Caco-2 (cell line): ENCODE measurements at places on chromosomes 5 and 9.

- no peak overlapping the region for H3K4me3 ChIP-seq
- no peak overlapping the region for H3K27ac ChIP-seq
- H3K27me3 ChIP-seq: no peaks in the 10 kb centered on the region
- no peaks in the 10 kb centered on the region for H3K36me3 ChIP-seq
- no peak for DNase-seq
- H3K4me1 ChIP-seq: no peaks in the 10 kb centered on the region
These were observed 74.0 kb downstream of the GNAQ start for GRCh38 chr9:77957652-77958051.

DNA sequence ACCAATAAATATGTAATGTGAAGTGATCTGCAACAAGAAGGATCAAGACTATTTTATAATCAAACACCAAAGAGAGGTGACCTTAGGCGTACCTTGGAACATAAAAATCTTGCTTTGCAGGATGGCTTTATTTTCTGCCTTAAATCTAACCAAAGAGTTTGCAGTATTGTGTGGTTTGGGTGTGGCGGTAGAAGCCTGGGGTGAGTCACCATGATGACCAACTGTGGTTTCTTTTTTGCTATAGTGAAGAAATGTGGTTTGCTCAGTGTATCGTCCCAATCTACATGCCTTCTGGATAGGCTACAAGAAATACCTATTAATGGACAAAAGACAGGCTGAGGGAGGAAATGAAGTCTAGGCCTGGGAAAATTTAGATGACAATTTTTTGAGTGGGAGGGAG, 5.1 kb upstream of the CAST start:
- DNase-seq: no peak
- H3K4me1 ChIP-seq: peaks cover 75% of the 10 kb centered on the region
- H3K36me3 ChIP-seq: no peaks in the 10 kb centered on the region
- H3K4me3 ChIP-seq: no peak overlapping the region
- peak overlapping the region; percentile 70 for H3K27ac ChIP-seq
- H3K27me3 ChIP-seq: no peaks in the 10 kb centered on the region

GRCh38 chr5:79811904-79812303, 122.3 kb downstream of the CMYA5 start:
- DNase-seq: no peak
- H3K4me3 ChIP-seq: no peak overlapping the region
- no peaks in the 10 kb centered on the region for H3K27me3 ChIP-seq
- no peaks in the 10 kb centered on the region for H3K4me1 ChIP-seq
- no peaks in the 10 kb centered on the region for H3K36me3 ChIP-seq
- no peak overlapping the region for H3K27ac ChIP-seq

DNA sequence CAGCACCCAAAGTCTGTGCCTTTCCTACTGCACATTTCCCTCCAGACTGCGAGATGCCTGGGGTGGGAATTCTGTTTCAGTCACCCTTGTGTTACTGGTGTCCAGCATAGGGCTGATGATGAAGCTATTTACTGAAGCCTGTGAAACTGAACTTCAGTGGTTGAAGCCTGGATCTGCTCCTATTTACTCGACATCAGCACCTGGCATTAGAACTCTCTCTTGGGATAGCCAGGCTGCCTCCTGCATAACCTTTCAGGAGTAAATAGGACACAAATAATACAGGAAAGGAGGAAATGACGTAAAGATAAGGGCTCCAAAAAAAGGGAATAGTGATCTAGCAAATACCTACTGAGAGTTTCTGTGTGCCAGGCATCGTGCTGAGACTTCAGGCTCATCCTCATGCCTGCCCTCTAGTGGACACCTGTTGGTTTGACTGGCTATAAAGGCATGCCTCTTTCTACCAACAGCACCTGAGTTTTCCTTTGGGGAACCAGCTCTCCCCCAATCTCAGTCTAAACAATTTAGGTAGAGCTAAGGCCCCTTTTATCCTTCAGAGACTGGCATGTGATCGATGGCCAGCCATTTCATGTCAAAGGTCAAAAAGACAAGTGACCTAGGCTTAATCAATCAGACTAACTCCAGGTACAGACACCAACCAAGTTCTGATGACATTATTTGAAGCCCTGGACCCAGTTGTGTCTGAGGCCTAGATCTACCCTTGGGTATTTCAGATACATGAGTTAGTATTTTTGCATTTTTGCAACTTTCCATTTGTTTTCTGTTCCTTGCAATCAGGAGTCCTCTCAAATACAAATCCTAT, 192.1 kb upstream of the TRIM32 start:
- no peaks in the 10 kb centered on the region for H3K36me3 ChIP-seq
- H3K27ac ChIP-seq: no peak overlapping the region
- H3K27me3 ChIP-seq: no peaks in the 10 kb centered on the region
- DNase-seq: no peak

- no peaks in the 10 kb centered on the region for H3K4me1 ChIP-seq
- DNase-seq: no peak
- H3K4me3 ChIP-seq: no peak overlapping the region
- H3K27ac ChIP-seq: no peak overlapping the region
- H3K27me3 ChIP-seq: no peaks in the 10 kb centered on the region
These were observed 1853.3 kb downstream of the EFNA5 start for GRCh38 chr5:105817416-105817815.

DNA sequence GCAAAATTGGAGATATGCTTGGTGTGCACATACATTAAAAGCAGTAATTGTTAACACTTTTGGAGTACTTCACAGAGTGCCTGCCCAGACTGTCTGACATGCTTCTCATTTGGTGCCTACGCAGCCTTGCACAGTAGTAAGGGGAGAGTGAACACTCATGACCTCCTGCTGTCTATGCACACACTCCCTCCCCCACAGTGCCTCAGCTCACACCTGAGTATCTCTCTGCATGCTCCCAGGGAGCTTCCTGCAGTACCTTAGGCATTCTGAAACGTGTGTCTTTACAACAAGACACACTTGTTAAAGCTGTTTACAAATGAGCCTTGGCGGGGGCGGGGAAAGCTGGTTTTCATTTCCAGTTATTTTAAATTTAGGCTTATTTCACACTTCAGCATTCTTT, 18.0 kb downstream of the MAP3K1 start:
- peaks cover 65% of the 10 kb centered on the region for H3K4me1 ChIP-seq
- peak; percentile 25 for DNase-seq
- H3K27ac ChIP-seq: peak overlapping the region; percentile 28

- DNase-seq: no peak
- H3K4me1 ChIP-seq: no peaks in the 10 kb centered on the region
- H3K4me3 ChIP-seq: no peak overlapping the region
- H3K27me3 ChIP-seq: no peaks in the 10 kb centered on the region
- no peak overlapping the region for H3K27ac ChIP-seq
These were observed 50.8 kb upstream of the ZNF366 start for GRCh38 chr5:72558046-72558336.

GRCh38 chr5:73213566-73213998, 40.6 kb downstream of the TMEM174 start:
- no peak overlapping the region for H3K4me3 ChIP-seq
- H3K4me1 ChIP-seq: no peaks in the 10 kb centered on the region
- H3K27ac ChIP-seq: no peak overlapping the region
- DNase-seq: no peak
- no peaks in the 10 kb centered on the region; the same call in 1 of the 2 replicates for H3K27me3 ChIP-seq
- H3K36me3 ChIP-seq: no peaks in the 10 kb centered on the region

DNA sequence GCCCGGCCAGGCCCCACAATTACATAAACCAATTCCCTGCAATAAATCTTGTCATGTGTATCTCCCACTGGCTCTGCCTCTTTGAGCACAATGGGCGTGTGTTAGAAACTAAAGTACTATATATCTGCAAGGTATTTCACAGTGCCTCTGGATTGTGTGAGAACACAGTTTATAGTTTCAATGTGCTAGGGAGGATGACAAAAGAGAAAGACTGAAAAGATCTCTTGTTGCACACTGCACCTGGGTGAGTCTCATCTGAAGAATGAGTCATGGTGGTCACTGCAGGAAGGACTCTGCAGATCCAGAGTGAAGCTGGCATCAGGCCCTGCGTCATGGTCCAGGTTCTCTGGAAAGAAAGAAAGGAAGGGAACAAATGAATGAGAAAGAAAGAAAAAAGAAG, 20.7 kb upstream of the CTSV start:
- no peaks in the 10 kb centered on the region for H3K36me3 ChIP-seq
- H3K27me3 ChIP-seq: no peaks in the 10 kb centered on the region
- no peak overlapping the region for H3K27ac ChIP-seq

GRCh38 chr5:127741412-127741811, 38.2 kb downstream of the CCDC192 start:
- H3K27me3 ChIP-seq: no peaks in the 10 kb centered on the region
- H3K4me3 ChIP-seq: no peak overlapping the region
- no peaks in the 10 kb centered on the region for H3K36me3 ChIP-seq
- no peak for DNase-seq
- no peaks in the 10 kb centered on the region for H3K4me1 ChIP-seq

DNA sequence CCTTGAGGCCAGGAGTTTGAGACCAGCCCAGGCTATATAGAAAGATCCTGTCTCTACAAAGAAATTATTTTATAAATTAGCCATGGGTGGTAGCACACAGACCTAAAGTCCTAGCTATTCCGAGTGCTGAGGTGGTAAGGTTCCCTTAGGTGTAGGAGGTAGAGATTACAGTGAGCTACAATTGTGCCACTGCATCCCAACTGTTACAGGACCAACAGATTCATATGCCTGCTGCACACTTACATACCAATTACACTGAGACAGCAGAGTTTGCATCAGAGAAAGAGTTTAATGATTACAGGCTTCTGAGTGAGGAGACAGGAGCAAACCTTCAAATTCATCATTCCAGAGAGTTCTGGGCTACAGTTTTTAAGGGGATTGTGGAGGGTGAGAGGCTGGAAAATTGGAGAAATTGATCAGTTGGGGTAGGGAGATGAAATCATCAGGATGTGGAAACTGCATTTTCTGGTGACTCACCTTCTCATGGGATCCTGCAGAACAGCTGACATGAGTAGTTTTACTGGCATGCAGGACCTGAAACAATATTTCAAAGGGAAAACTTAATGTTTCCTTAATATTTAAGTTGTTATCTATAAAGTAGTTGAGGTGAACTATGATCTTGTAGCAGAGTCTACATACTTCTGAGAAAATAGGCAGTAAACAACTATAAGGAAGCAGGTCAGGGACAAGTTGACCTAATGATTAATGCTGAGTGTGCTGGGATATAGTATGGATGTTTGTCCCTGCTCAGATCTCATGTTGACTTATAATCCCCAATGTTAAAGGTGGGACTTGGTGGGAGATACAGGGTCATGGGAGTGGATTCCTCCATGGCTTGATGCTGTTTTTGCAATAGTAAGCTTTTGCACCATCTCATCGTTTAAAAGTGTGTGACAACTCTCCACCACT, 54.7 kb downstream of the ANXA2R start:
- H3K36me3 ChIP-seq: no peaks in the 10 kb centered on the region
- no peak overlapping the region for H3K4me3 ChIP-seq
- H3K4me1 ChIP-seq: peaks cover 27% of the 10 kb centered on the region
- H3K27me3 ChIP-seq: no peaks in the 10 kb centered on the region

- H3K4me1 ChIP-seq: no peaks in the 10 kb centered on the region
- no peak overlapping the region for H3K4me3 ChIP-seq
- no peaks in the 10 kb centered on the region for H3K36me3 ChIP-seq
- no peaks in the 10 kb centered on the region for H3K27me3 ChIP-seq
- no peak for DNase-seq
- no peak overlapping the region for H3K27ac ChIP-seq
These were observed 184.9 kb upstream of the SLC12A2 start for GRCh38 chr5:127898551-127899213.

GRCh38 chr5:71996789-71997188, 110.5 kb upstream of the MAP1B start:
- H3K4me3 ChIP-seq: no peak overlapping the region
- H3K36me3 ChIP-seq: no peaks in the 10 kb centered on the region
- H3K27me3 ChIP-seq: no peaks in the 10 kb centered on the region

GRCh38 chr9:35664531-35665470, at the start of gene ARHGEF39:
Gene ARHGEF39, minus strand, starts transcription at chr9:35665195. Its CDS starts 26 bp downstream, at chr9:35665169.
- H3K27ac ChIP-seq: peak within 1 kb of the TSS; percentile 89
- peak within 1 kb of the TSS; percentile 73 for H3K4me3 ChIP-seq
- no peaks in the 10 kb centered on the region for H3K36me3 ChIP-seq
- no peaks in the 10 kb centered on the region for H3K27me3 ChIP-seq

DNA sequence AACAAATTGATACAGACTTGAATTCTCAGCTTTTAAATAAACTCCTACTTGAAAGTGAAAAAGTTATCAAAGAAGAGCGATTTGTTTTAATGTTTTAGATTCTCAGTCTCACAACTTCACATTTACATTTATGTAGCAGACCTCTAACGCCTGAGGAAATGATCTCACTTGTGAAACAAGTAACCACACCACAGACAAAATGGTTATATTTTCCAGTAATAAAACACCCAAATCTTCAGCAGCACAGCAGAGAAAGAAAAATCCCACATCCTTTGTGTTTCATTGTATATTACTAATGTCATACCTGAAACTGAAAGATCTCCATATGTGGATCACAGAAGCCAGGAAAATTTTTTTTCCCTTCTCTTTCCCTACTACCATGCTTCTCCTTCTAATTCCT, 29.8 kb upstream of the GZMA start:
- no peak for DNase-seq
- H3K4me3 ChIP-seq: no peak overlapping the region
- no peaks in the 10 kb centered on the region for H3K36me3 ChIP-seq
- no peaks in the 10 kb centered on the region for H3K4me1 ChIP-seq
- no peak overlapping the region for H3K27ac ChIP-seq

GRCh38 chr5:14925326-14925725, 53.7 kb upstream of the ANKH start:
- H3K4me1 ChIP-seq: no peaks in the 10 kb centered on the region
- no peak for DNase-seq
- H3K27ac ChIP-seq: no peak overlapping the region
- no peaks in the 10 kb centered on the region for H3K27me3 ChIP-seq
- H3K4me3 ChIP-seq: no peak overlapping the region

DNA sequence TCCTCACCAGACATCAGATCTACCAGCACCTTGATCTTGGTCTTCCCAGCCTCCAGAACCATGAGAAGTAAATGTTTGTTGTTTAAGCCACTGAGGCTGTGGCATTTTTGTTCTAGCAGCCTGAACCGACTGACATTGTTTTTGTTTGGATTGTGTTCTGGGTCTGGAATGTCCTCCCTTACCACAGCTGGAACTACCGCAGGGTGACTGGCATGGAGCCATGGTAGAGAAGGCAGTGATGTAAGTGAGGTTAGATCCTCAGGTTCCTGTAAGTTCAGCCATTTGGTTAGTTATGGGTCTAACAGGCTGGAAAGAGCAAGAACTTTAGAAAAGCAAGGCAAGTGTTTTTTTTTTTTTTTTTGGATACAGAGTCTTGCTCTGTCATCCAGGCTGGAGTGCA, 209.3 kb downstream of the DAB2IP start:
- H3K4me1 ChIP-seq: no peaks in the 10 kb centered on the region
- H3K27ac ChIP-seq: no peak overlapping the region
- no peaks in the 10 kb centered on the region for H3K36me3 ChIP-seq
- no peak overlapping the region for H3K4me3 ChIP-seq

- H3K4me3 ChIP-seq: no peak overlapping the region
- no peaks in the 10 kb centered on the region for H3K36me3 ChIP-seq
- DNase-seq: no peak
- H3K27ac ChIP-seq: no peak overlapping the region
- H3K4me1 ChIP-seq: 0 out of 2 replicates have a peak, but pooled peaks cover 9% of the 10 kb centered on the region
- H3K27me3 ChIP-seq: no peaks in the 10 kb centered on the region
These were observed 25.3 kb upstream of the PPP1R2B start for GRCh38 chr5:156824800-156825199.

- peak within 1 kb of the TSS; percentile 45 for H3K27ac ChIP-seq
- no peaks in the 10 kb centered on the region for H3K27me3 ChIP-seq
- DNase-seq: peak; percentile 60
- no peak within 1 kb of the TSS for H3K4me3 ChIP-seq
These were observed at the start of gene LEAP2 for GRCh38 chr5:132873119-132873929. Gene LEAP2, plus strand, starts transcription at chr5:132873668. Its CDS starts 27 bp downstream, at chr5:132873695.

- DNase-seq: no peak
- H3K4me3 ChIP-seq: no peak overlapping the region
- no peaks in the 10 kb centered on the region for H3K36me3 ChIP-seq
- H3K4me1 ChIP-seq: peaks cover 3% of the 10 kb centered on the region; the same call in 1 of the 2 replicates
- H3K27ac ChIP-seq: no peak overlapping the region
These were observed 95.1 kb upstream of the CD180 start for GRCh38 chr5:67291671-67292070.
